Activated CD4-positive, CD25-positive, alpha-beta regulatory T cell (primary cell): ENCODE measurements at places on chromosomes 13 and 19.

DNA sequence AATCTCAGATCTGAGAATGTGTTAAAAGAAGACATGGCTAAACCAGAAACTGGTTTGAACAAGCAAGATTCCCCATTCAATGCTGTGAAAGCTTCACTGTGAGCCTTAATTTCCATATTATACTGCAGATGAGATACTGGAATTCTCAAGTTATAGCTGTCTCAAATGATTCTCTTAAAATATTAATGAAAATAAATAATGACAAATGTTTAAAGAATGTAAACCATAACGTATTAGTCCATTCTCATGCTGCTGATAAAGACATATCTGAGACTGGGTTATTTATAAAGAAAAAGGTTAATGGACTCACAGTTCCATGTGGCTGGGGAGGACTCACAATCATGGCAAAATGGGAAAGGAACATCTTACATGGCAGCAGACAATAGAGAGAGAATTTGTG, 667.8 kb downstream of the SLITRK1 start:
- no peak for DNase-seq

DNA sequence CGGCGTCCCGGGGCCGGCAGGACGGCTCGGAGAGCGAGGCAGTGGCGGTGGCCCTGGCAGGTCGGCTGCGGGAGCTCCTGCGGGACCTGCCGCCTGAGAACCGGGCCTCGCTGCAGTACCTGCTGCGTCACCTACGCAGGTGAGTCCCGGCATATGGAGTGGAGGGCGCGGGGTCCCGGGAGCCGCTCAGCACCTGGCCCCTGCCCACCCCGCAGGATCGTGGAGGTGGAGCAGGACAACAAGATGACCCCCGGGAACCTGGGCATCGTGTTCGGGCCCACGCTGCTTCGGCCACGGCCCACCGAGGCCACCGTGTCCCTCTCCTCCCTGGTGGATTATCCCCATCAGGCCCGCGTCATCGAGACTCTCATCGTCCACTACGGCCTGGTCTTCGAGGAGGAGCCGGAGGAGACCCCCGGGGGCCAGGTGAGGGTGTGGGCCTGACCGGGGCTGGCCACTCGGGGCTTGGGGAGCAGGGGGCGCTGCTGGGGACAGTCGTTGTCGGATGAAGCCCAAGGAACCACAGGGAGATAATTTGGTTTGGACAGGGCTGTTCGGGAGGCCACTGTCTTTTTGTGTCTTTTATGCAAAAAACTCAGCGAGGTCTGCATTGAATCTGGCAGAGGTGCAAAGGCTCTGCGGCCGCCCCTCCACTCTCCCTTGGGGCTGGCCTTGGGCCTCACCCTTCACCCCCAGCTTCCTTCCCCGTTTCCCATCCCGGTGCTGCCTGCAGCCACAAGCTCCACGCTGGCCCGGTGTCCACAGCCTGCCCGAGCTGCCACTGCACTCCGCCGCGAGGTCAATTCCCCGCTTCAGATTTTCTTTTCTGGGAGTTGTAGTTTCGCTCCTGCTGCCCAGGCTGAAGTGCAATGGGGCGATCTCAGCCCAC, 12.0 kb downstream of the POLR2E start:
- no peak for DNase-seq

DNA sequence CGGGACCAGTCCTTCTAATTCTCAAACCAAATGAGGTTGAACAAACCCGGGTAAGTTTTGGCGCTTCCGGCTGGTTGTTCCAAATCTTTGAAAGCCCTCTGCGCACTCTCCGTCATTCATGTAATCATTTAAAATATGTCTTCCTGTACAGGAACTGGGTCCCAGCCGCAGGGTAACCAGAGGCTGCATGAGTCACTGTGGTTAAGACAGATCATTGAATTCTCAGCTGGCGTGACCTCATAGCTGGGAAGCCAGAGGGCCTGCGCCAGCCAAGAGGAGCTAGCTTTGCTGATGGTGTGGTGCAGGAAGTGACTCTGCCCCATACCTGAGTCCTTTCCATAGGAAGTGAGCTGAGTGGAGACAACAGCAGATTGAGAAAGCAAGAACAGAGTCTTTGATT, 135.2 kb downstream of the TSHZ3 start:
- DNase-seq: peak; percentile 70

GRCh38 chr19:1122972-1123363, 19.2 kb downstream of the GPX4 start:
- DNase-seq: no peak

DNA sequence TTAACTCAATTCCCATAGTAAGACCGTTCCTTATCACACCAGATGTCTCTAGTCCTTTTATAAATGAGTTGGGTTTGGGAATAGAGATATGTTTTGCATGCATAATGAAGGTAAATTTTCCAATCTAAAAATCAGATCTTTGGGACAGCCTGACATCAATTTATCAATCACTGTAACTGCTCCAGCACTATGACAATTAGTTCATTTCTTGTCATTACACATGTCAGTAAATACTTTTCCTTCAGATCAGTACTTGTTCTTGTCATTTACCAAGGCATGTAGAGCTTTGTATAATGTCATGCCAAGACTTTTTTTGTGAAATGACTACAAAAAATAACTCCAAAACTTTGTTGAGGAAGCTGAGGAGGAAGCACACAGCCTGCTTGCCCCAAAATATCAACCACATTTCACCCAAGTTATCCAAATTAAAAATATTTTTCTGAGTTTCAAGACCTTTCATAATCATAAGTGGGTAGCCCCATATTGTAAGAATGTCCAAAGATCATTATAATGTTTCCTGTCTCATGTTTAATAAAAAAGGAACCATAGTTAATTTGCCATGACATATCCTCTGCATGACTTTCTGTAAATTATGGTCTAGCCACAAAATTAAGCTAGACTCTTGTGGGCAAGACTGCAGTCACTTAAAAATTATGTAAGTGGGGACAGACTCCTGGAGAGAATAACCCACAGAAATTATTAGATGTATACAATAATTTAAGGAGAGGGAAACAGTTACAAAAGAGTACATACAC, 586.8 kb downstream of the TBC1D4 start:
- DNase-seq: no peak

- DNase-seq: no peak
These were observed 109.7 kb downstream of the HSPH1 start for GRCh38 chr13:31051999-31052398.

DNA sequence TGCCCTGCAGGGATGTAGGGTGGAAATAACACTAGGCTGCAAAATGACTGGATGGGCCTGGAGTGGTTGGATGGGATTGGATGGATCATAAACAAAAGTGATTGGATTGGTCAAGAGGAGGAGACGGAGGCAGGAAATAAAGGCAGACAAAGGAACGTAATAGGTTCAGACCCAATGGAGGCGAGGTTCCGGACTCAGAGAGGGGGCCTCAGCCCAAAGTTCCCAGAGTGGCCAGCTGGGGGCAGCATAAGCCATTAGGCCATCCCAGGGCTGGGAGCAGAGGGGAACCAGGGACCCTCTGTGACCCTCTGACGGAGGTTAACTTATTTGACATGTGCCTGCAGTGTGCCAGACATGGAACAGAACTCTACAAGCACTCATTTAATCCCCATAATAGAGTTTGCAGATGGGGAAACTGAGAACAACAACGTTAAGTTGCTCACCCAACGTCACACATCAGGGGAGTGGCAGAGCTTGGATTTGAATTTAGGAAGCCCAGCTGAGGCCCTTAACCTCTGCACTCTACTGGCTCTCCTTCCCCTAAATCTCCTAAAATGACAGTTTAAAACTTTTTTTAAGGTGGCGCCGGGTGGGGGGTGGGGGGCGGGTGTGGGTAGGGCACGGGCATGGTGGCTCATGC, 15.3 kb upstream of the MAP1S start:
- peak; percentile 46 for DNase-seq

DNA sequence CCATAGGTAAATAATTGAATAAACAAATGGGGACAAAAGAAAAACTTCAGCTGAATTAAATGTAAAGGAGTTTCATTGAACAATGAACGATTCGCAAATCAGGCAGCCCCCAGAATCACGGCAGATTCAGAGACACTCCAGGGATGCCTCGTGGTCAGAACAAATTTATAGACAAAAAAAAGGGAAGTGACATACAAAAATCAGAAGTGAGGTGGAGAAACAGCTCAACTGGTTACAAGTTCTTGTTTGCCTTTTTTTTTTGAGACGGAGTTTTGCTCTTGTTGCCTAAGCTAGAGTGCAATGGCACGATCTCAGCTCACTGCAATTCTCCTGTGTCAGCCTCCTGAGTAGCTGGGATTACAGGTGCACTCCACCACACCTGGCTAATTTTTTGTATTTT, 5.7 kb downstream of the ZNF566 start:
- no peak for DNase-seq

- no peak for DNase-seq
These were observed 272.7 kb downstream of the DIAPH3 start for GRCh38 chr13:59891053-59891452.

- DNase-seq: no peak
These were observed 253.8 kb downstream of the SLITRK5 start for GRCh38 chr13:87925006-87925405.

DNA sequence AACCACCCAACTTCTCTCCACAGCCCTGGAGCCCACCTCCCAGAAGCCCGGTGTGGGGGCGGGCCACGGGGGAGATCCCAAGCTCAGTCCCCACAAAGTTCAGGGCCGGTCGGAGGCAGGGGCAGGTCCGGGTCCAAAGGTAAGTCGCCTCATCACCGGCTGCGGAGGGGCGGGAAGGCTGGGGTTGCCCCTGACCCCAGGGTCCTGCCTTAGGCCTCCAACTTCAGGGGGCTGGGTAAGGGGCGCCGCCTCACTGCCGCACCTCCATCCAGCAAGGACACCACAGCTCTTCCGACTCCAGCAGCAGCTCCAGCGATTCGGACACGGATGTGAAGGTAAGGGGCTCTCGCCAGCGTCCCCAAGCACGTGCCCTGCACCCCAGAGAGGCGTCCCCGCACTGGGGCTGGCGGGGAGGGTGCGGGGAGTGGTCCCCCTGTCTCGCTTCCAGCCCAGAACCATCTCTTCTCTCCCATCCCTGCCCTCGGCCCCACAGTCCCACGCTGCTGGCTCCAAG, 358 bp downstream of the C19orf33 start:
- no peak for DNase-seq

GRCh38 chr19:40279761-40280607, 5.2 kb downstream of the AKT2 start:
- no peak for DNase-seq
